ENCODE measurements at places on chromosomes 2 and 18.

DNA sequence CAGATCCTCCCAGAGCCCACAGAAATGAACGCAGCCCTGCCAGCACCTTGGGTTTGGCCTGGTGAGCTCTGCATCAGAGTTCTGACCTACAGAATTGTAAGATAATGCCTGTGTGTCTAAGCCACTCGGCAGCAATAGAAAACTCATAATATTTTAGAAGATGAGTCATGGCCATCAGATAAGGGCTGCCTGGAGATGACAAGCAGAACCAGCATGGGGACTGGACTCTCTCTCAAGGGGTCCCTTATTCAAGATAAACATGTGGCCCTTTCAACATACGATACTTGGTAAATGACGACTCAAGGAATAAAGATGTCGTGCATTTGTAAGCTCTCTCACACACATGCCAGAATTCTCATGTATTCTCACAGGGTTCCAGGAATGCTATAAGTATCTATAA is 8.5 kb upstream of the AGAP1 start:
- DNase-seq: no peak

- DNase-seq: no peak
Observed at GRCh38 chr18:59271606-59272220, 1.5 kb downstream of the RAX start.

DNA sequence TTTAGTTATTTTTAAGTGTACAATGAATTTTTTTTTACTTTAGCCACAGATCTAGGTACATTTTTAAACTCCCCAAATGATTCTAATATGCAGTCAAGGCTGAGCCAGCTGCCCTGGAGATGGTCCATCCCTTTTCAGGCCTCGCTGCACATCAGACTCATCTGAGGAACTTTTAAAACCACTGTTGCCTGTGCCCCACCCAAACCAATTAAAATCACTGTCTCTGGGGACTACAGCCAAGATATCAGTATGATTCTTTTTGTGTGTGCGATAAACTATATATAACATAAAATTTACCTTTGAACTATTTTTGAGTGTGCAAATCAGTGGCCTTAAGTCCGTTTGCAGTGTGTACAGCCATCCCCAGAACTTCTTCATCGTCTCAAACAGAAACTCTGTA is 9.1 kb upstream of the MALT1 start:
- no peak for DNase-seq

- no peak for DNase-seq
Observed at GRCh38 chr2:71892896-71893295, 254.8 kb downstream of the CYP26B1 start.
